ENCODE measurements at places on chromosomes 2 and 18. TPM values are rescaled to one million over a fixed set of nuclear protein-coding genes. Genes with fewer than 3 reads are reported as not detected.

The IL36RN gene
- total RNA-seq: not detected

The GALNT3 gene
- 28.6 TPM for total RNA-seq

The BUB1 gene
- total RNA-seq: 11.1 TPM

The SLC9A4 gene
- total RNA-seq: 114 TPM

The NOL4 gene
- total RNA-seq: not detected

The SEH1L gene
- total RNA-seq: 11.6 TPM

The ZFAND2B gene
- total RNA-seq: 44.5 TPM

GRCh38 chr2:156818944-156819343 is 382.8 kb downstream of the GPD2 start:
- peak; percentile 72 for DNase-seq

DNA sequence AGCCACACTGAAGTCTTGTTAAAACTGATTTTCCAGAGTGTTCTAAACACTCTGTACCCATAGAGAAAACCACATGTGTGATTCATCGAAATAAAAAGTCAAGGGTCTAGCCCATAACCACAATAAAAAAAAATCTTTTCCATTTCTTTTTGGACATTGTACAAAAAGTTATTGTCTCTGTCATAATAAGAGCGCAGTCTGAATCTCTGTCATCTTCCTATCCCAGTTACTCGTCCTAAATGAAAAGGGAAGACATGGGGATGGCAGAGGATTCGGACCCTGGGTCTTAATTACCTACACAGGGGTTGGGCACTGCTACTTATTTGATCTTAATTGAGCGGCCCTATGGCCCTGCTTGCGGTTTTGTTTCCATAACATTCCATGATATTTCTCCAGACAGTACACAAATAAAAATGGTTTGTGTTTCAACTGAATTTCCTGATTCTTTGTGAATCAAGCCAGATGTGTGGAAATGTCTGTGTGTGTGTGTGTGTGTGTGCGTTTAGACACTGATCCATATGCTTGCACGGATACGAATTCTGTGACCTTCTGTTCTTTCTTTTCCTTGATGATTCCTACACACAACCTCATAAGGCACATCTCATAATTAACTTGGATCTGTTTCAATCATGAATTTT is 133.4 kb upstream of the SPATS2L start:
- DNase-seq: no peak

DNA sequence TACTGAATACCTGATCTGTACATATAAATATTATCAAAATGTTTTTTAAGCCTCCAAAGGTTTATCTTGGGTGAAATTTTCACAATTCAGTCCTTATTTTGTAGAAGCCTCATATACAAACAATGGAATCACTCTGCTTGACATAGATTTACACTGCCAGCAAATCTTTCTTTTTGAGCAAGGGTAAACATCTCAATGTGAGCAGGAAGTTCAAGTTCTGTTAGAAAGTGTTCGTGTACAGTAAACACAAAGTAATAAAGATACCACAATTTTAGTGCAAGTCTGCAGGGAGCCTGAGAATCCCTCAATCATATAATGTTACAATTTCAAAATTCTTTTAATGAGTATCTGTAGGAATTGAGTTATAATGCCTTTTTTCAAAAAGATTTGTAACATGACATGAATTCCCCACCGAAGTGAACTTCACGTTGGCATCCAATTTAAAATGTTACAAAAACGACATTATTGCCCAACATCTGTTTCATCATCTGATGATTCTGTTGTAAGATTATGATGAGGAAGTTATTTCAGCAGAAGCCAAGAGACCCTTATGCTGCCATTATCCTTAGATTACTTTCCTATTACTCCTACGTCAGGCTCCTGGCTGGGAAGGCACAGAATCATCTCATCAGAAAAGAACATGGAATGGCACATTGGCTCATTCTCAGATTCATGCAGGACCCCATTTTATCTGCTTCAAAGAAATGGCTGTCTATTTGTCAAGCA is 283.9 kb upstream of the ACVR2A start:
- DNase-seq: no peak

DNA sequence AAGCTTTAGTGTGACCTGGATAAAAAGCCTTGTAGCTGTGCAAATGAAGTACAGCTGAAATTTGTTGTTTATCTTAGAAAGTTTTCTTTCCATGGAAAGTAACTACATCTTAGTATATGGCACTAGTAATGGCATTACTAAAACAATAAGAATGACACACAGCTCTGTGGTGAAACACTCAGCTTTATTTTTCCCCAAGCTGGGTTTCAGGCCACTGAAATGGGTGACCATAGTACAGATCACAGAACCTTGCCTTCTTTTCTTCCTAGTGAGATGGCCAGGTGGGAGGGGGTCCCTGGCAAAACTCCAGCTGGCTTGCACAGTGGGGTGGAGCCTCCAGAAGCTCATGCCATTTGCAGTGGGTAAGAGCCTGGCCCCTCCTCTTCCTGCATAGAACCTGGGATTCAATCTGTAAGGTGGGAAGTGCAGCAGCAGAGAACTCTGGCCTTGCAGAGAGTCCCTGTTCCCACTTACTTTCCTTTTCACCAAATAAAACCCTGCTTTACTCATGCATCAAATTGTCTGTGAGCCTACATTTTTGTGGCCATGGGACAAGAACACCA is 17.6 kb upstream of the GRP start:
- DNase-seq: no peak

- DNase-seq: peak; percentile 74
Observed at GRCh38 chr2:9235147-9236044, 28.8 kb downstream of the ASAP2 start.

DNA sequence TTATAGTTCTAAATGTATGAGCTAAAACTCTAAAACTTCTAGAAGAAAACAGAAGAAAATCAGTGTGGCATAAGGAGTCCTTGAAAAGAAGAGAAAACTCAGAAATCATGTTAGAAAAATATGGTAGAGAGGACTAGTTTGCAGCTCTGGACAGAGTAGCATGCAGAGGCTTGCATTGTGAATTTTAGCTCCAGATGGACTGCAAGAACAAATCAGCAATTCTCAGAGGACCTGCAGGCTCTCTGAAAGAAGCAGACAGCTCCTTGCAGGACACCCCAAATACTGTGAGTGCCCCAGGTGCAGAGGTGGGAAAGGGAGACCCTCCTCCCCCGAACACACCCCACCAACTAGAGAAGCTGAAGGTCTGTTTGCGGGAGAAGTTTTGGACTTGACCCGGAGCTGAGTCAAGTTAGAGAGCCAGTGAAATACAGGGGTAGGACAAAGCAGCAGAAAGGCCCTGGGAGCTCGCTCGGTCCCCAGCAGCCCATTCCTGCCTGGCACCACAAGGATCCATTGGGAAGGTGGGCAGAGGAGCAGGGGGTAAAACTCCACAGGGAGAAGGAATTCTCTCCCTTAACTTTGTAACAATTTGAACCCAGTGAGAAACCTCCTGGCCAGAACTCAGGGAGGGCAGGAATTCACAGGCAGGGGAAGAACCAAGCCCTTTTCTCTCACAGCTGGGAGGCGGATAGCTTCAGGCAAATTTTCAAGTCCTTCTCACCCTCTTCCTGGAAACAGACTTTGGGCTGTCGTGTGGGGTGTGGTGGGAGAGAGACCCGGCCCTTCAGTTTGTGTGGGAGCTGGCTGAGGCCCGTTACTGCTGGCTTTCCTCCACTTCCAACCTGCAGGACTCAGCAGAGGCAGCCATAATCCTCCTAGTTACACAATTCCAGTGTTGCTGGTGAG is 216.2 kb upstream of the SLC35G4 start:
- peak; percentile 58 for DNase-seq

- DNase-seq: peak; percentile 6
Observed at GRCh38 chr2:99285526-99285925, 15.5 kb downstream of the LYG1 start.

DNA sequence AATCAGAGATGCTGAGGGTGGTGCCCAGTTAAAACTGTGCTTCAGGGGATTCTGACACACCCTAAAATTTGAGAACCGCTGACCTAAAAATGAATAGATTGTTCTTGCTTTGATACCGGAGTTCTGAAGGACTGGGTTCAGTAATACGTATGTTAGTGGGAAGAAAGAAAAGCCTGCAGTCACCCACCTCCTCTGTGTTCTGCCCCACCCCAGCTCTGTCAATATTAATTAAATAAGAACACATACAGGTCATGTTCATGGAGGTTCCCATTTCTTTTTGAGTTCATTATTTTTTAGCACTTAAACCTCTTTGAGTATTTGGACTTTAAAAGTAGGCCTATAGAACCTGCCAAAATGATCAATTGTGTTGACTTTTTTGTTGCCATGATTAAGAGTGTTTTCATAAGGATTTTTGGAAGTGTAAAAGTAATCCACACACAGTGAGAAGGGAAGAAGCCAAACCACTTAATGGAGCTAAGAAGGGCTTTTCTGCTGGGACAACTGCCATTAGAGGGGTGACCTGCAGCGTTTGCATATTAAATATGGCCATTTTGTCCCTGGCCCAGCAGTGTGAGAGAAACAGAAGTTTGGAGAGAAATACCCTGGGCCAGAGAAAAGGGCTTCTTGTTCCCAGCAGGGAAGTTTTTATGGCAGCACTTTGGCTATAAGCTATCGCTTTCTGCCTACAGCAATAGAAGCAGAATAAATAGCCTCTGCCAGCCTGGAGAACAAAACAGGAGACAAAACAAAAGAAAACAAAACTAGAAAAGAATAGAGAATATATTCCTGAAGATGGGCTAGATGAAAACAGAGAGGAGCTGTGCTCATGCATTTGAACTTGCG is 80.7 kb upstream of the RNF152 start:
- peak; percentile 57 for DNase-seq

DNA sequence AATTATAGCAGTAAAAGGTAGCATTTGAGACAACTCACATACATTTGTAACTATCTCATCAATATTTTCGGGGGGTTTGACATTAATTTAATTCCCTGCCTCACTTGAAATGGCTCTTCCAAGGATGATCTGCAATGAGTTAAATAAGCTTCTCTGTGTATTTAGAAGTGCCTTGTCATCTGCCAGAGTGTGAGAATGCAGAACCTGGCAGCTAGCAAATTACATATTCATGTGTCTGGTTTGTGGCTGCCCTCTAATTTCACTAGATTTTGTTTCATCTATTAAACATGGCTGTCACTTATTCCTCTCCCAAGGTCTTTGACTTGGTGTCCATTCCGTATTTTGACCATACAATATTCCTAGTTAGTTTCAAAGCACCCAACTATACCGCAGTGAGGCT is 158.3 kb upstream of the CAVIN2 start:
- no peak for DNase-seq

DNA sequence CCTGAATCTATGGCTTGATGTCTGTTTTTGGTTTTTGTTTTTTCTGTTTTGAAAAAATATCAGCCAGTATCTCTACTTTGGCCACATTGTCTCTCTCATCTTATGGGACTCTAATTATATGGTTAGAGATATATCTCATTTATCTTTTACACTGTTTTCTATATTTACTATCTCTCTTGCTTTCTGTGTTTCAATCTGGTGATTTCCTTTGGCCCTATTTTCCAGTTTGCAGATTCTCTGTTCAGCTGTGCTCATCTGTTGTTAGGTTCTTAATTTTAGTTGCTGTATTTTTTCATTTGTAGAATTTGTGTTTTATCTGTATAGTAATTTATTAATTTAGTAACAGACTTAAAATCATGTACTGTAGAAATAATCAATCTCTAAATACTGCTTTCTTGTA is 41.3 kb upstream of the ELAC1 start:
- DNase-seq: no peak

GRCh38 chr2:160308476-160308875 is 108.4 kb upstream of the ITGB6 start:
- no peak for DNase-seq
